ENCODE measurements at places on chromosomes 3 and 15.

- no peak for DNase-seq
Measured at GRCh38 chr15:90142216-90143165, 40.2 kb upstream of the IDH2 start.

DNA sequence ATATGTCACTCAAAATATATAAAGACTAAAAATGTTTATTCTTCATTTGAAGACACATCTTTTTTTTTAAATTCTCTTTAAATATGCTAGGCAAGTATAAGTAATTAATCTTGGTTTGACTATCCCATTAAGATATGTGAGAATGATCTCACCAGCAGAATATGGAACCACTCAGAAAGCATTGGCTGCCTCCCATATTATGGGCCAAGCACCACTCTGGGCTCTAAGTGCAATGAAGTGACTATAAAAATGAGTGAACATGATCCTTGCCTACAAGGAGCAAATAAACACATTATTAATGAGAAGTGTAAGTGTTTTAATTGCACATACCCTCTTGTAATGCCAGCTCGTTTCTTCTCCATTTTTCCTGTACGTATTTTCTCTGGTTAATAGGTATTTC, 328.5 kb downstream of the NAALADL2 start:
- DNase-seq = peak; percentile 49

DNA sequence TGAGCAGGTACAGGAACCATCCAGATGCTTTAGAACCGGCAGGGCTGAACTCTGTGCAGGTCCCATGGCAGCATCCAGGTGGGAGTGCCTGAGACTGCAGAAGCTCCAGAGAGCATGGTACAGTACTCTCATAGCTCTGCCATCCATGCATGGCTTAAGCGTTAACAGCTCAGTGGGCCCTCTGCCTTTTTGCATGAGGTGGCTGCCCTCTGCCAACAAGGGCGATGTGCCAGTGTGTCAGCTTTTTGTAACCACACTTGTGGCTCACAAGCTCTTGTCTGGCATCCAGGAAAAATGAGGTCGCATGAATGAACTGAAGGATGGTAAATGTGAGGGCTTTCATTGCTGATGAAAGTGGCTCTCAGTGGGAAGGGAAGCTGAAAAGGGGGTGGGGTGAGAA, 950.1 kb downstream of the DIPK2A start:
- no peak for DNase-seq

DNA sequence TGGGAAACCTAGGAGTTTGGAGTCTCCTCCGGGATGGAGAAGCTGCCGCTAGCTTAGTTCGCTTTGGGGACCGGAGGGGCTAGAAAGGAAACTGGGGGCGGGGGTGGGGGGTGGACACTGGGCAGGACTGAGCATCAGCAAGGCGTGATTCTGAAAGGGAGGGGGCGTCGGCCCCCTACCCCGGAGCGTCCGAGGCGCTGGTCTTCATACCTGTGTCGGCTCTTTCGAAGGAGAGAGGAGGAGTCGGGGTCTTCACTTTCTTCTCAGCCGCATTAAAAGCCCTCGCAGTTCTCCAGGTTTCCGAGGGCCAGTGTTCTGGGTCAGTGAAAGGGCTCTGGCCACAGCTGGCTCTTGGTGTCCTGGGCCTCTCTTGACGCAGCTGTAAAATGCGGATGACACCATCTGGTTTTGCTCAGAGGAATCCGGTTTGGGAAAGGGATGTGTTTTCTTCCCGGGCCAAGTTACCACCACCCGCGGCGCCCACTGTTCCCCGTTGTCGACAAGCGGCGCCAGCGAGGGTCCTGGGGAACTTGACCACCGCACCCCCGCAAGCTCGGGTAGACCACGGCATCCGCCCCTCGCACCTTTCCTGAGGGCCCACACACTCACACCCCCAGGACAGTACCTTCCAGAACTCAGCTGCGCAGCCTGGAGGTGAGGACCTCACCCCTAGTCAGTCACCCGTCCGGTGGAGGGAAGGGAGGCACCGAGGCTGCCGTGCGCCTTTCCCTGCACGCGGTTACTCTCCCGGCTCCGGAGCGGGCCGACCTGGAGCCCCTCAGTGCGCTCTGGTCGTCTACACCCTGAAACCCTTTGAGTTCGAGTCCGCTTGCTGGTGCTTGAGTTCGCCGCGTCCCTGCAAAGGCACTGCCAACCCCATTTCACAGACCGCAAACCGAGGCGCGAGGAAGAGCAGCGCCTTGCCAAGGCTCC, 660 bp downstream of the CCK start:
- no peak for DNase-seq

GRCh38 chr15:41331833-41332193, 578 bp downstream of the OIP5 start:
- no peak for DNase-seq

DNA sequence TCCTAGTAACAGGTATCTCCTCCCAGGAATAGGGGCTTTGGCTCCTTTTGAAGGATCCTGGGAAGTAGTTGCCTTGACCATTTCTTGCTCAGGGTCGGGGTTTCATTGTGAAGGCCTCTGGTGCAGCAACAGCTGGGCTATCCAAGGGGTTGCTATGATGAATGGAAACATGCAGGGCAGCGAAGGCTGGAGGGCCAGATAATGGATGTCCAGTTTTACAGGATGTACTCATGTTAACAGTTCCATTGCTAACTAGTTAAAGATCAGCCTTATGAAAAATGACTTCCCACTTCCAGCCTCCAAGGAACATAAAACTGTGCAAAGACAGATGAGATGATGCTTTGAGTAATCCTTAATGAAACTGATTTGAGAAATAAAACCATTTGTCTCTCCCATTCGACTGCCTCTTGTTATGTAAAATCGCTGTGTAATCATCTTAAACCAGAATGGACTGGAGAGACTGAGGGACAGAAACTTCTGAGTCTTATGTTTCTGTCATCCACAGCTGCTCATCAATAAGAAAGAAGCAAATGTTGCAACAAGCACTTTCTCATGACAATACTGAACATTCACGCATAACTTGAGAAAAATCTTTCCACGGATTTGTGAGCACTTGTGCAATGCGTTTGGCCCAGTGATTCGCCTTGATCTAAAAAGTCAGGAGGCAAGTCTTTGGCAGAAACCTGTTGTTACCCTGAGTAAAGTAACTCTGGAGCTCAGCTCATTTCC, 473.5 kb upstream of the RGMA start:
- DNase-seq = no peak
